ENCODE measurements at places on chromosomes 6 and 20.
A peak's percentile ranks its signal among the peaks of the same experiment; 100 is the strongest.

GRCh38 chr20:20561841-20562240 is 150.6 kb downstream of the RALGAPA2 start:
- DNase-seq: no peak

- DNase-seq: no peak
Measured at GRCh38 chr6:66992660-66993059, 1285.6 kb upstream of the EYS start.

DNA sequence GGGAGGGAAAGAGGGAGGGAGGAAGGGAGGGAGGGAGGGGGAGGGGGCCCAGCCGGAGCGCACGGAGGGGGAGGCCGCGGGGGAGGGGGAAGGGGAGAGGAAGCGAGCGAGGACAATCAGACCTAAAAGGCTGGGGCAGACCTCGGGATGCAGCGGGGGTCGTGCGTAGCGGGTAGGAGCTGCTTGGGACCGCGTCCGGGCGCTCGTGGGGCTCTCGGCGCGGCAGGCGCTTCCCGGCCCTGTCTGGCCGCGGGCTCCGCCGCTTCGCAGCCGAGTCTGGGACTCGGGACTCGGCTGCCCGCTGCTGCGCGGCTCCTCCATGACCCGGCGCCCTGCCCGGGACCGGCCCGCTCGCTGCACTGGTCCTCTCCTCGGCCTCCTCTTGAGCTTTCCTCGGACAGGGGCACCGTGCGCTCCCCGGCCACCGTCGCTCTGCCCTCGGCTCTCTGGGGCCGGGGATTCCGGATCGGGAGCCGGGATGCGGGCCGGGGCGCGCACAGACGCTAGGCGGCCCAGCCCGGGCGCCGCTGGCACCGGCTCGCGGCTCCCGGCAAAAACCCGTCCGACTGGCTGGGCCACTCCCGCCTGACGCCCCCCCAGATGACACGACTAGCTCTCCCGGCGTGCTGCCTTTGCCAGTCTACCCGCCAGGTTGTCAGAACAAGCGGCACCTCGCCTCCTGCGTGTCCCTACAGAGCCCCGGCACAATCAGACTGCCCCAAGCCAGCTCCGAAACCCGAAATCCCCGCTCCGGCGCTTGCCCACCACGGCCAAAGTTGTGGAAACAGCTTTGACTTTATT is 2.2 kb downstream of the TFAP2A start:
- no peak for DNase-seq

DNA sequence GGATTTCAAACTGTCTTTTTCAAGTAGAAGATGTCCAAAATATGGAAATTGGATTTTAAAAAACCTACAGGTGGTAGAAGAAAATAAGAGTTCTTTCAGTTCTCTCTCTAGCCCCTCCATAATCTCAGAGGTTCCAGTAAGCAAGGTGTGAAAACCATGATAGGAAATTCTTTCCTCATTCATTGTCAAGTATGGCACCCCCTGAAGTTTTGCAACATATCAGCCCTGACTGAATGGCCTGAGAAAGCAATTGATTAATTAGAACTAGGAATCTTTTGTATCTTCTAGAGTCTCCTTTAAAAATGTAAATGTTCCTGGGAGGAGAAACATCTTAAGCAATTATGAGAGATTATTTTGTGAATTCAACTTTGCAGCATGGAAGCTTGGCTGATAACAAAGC is 198.7 kb upstream of the STXBP5 start:
- DNase-seq: no peak

GRCh38 chr6:119447921-119448320 is 98.4 kb upstream of the MAN1A1 start:
- no peak for DNase-seq

- no peak for DNase-seq
Measured at GRCh38 chr6:126770176-126770575, 348.3 kb upstream of the RSPO3 start.

DNA sequence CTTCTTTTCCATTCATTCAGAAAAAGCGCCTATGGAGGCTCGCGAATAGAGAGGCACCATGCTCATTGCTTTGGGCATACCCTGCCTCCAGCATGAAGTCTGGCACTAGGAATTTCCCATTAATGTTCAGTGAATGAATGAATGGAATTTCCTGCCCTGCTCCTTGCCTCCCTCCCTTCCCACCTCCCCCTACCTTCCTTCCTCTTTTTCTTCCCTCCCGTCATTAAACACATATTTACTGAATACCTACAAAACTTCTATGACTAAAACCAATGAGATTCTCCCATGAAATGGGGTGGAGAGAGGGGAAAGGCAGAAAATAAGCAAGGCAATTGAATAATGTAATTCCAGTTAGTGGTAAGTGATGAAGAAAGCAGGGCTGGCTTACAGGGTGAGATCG is 213.8 kb upstream of the AGPAT4 start:
- no peak for DNase-seq

DNA sequence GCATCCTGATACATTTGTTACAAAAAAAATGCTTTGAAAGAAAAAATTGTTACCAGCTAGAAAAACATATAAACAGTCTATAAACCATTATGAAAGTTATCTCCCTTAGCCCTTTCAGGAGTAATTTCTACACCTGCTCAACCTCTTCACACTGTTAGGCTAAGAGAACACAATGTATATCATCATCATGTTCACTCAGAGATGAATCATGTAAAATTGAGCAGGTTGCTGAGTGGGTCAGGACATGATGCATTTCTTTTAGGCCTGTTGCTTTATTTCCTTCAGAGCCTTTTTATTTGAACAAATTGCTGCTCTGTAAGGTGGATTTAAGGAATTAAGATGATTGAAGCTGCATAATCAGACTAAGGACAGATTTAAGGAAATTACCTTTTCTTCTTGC is 531.3 kb upstream of the MAN1A1 start:
- no peak for DNase-seq

GRCh38 chr6:62819640-62820039 is 391.6 kb upstream of the FKBP1C start:
- no peak for DNase-seq

- peak; percentile 71 for DNase-seq
Measured at GRCh38 chr6:31401403-31401802, 2.0 kb upstream of the MICA start.

DNA sequence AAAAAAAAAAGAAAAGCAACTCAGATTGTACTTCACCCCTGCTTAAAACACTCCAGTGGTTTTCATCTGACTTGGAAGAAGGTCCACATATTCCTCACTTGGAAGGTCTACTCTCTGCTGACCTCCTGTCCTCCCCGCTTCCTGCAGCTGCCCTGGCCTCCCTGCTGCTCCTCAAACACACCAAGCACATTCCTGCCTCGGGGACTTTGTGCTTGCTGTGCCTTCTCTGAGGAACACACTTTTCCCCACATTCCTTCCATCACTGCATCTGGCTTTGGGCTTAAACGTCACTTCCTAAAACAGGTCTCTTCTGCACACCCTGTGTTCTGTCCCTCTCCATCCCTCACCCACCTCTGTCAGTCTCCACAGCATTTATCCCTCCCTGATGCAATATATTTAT is 4.9 kb upstream of the PDYN start:
- no peak for DNase-seq

GRCh38 chr6:168939796-168940195 is 313.9 kb downstream of the THBS2 start:
- no peak for DNase-seq

- DNase-seq: no peak
Measured at GRCh38 chr6:35777356-35778102, 1.1 kb downstream of the CLPSL2 start.

Measured in A549 (cell line).